Tongue (tissue), 3 donors: ENCODE measurements at places on chromosomes 5 and 9.

DNA sequence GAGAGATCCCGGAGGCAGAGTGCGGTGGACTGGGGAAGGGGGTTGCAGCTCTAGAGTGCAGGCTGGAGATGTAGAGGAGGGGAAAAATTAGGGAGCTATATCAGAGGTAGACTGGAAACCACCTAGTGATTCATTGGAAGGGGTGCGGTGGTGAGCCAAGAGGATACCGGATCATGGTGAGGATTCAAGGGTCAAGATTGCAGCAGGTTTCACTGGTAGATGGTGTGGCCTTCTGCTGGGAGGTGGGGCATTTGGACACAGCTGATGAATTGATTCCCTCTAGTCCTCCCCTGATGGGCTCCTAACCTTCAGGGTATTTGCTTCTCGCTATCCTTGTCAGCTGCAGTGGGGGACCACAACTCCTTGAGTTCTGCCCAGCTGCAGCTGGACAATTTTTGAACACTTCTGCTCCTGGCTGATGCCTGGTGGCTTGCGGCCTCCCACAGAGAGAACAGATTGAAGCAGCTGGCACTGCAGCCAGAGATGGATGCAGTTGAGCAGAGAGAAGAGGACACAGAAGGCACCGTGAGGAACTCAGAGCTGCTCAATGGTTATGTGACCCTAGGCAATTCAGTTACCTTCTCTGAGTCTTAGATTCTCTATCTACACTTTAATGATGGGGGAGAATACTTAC, 134.4 kb upstream of the ABCA1 start:
- DNase-seq, result peak; percentile 88

GRCh38 chr5:158170060-158170459, 311.1 kb upstream of the CLINT1 start:
- DNase-seq, result no peak

GRCh38 chr5:125120012-125120411, 373.6 kb upstream of the ZNF608 start:
- no peak for DNase-seq

DNA sequence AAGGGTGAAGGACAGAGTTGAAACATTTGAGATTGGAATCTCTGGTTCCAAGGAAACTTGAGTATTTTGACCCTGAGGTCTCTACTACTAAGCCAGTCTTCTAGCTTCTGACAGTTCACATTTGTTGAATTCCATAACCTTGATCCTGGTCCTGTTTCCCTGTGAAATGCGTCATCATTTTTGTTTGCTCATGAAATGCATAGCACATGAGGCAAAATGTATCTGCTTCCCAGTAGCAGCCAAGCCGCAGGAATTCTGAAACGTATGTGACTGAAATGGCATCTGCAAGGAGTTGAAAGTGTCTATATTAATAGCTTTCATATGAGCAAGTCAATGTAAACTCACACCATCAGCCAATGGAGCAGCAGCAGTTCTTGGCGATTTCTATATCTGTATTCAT, 307.9 kb downstream of the CSNK1G3 start:
- DNase-seq, result peak; percentile 58

- DNase-seq, result no peak
Measured at GRCh38 chr5:142181096-142181495, 72.5 kb downstream of the NDFIP1 start.

GRCh38 chr5:135174315-135175096, 140.5 kb upstream of the PITX1 start:
- DNase-seq, result no peak

DNA sequence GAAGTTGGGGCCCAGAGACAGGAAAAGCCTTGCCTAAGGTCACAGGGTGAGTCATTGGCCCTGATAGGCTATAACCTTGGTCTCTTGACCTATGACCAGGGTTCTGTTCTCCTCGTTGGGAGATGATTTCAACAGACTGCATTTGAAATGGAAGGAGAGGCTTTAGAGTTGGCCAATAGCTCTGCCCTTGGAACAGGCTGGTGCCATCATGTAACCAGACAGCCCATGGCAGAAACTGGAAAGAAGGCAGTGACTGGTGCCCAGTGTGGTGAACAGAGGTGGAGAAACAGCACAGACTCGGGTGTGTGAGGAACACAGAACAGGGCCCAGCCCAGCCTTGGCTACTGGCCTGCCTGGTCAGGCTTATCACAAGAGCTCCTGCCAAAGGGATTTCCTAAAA, 109.8 kb upstream of the SLC25A48 start:
- no peak for DNase-seq

GRCh38 chr9:120441426-120442307, 138.3 kb downstream of the CDK5RAP2 start:
- DNase-seq, result no peak

GRCh38 chr9:134187110-134187531, 22.8 kb upstream of the RNU6ATAC start:
- no peak for DNase-seq
